ENCODE measurements at places on chromosomes 5 and 9.

DNA sequence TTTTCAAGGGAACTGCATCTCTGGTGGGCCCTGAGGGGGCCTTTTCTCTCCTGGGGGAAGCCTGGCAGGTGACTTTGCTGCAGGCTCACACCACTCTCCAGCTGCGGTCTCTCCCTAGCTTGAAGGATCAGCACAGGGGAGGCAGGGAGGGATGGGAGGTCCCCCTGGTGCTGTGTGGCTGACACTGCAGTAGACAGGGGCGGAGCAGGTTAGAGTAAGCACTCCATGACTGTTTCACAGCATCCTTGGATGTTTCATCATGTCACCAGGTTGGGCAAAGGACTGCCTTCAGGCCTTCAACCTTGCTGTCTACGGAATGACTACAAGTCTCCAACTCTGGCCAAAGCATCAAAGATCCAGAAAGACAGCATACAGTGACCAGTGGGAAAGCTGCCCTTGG is 470.7 kb downstream of the CDK5RAP2 start:
- DNase-seq = no peak

- DNase-seq = no peak
Measured at GRCh38 chr9:98173181-98173580, 19.3 kb downstream of the CORO2A start.

- DNase-seq = no peak
Measured at GRCh38 chr5:125798307-125798706, 624.9 kb upstream of the GRAMD2B start.

DNA sequence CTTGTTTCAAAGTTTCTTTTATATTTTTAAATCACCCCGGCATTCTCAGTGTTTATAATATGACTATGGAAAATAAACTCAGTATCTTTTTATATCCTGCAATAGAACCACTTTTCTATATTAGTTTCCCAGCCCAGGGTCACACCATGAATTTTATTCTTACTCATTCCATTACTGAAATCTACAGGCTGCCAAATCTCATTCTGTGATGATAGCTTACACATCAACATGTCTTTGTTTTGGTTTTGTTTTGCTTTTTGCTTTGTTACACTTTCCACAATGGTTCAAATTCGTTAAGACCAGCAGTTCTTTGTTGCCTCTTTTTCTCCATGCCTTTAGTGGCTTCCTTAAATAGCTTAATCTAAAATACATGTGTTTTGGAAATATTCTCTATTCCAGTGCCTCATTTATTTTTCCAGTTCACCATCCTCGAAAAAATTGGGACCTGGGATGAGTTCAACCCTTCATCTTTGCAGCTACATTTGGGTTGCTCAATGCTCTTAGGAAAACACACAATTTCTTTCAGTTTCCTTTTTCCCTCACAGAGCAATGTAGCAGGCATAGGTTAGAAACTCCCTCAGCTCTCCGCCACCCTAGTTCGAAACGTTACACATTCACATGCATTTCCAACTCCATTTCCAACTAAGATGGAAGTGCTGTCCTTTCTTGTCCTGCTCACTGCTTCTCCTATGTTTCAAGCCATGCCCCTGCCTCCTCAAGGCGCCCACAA is 1146.3 kb downstream of the MAT2B start:
- DNase-seq = no peak

GRCh38 chr5:124056991-124057723 is 545.2 kb downstream of the CSNK1G3 start:
- no peak for DNase-seq

DNA sequence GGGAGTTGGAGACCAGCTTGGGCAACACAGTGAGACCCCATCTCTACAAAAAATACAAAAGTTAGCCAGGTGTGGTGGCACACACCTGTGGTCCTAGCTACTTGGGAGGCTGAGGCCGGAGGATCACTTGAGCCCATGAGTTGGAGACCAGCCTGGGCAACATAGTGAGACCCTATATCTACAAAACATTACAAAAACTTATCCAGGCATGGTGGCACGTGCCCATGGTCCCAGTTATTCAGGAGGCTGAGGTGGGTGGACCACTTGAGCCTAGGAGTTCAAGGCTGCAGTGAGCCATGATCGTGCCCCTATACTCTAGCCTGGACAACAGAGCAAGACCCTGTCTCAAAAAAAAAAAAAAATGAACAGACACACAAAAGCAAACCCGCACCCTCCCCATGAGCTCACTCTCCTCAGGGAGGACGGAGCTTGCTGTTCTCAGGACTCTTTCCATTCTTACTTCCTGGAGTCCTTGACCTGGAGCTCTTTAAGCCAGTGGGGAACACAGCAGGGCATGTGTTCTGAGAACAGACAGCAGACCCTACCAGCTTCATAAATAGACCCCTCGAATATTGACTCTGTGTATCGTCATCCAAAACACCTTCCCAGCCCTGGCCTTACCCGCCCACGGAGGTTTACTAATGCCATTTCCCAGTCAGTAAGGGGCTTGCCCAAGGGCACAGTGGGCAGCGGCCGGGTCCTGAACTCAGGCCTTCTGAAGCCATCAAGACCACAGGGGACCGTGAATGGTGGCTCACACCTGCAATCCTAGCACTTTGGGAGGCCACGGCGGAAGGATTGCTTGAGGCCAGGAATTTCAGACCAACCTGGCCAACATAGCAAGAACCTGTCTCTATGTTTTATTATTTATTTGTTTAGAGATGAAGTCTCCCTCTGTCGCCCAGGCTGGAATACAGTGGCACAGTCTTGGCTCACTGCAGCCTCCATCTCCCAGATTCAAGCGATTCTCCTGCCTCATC is 11.1 kb downstream of the PTGES2 start:
- DNase-seq = no peak

GRCh38 chr9:9749591-9749990 is 863.2 kb downstream of the PTPRD start:
- no peak for DNase-seq

- no peak for DNase-seq
Measured at GRCh38 chr5:132001647-132002561, 9.6 kb downstream of the ACSL6 start.

- DNase-seq = no peak
Measured at GRCh38 chr5:159819591-159820411, 96.5 kb upstream of the ADRA1B start.

DNA sequence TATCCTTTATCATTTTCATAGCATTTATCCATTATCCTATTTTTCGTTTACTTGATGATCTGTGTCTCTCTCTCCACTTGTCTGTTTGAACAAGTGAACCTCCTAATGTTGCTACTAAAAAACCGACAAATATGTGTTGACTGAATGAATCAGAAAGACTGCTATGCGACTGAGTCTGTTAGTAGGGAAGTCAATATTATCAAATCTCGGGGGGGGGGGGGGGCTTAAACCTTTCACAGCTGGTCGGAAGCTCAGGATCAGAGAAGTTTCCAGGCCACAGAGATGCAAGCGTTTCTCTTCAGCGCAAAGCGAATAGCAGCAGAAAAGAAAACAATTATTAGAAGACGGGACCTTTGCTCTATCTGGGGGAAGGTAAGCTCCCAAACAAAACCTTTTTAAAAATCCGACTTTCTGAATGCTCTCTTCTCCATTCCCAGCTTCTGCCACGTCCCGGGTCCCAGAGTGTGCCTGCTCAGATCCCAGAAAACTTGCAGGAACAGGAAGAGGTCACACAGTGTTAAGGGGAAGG is 412 bp downstream of the RIOK2 start:
- no peak for DNase-seq

GRCh38 chr5:76403766-76404222 is 709 bp downstream of the IQGAP2 start:
- peak; percentile 69 for DNase-seq

DNA sequence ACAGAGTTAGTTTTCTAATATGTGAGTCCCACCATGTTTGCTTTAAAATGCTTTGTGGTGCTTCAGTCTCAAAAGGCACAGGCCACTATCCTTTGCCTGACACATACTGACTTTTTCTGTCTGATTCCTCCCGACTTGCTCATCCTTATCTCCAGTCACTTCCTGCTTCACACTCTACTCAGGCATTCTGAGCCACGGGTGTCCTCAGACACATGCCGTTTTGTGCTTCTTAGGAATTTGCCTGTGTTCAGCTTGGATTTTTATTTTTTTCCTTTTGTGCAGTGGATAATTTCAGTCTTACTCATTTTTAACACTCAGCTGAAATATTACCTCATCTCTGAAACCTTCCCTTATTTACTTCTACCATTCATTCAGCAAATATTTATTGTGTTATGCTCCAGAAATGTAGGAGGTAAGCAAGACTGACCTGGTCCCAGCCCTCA is 54.1 kb downstream of the MAN2A1 start:
- DNase-seq = no peak

GRCh38 chr5:136308212-136308795 is 57.0 kb downstream of the TRPC7 start:
- no peak for DNase-seq

- DNase-seq = peak; percentile 4
Measured at GRCh38 chr9:92097997-92098482, 17.2 kb downstream of the SPTLC1 start.

- DNase-seq = no peak
Measured at GRCh38 chr5:36904677-36905076, 28.1 kb downstream of the NIPBL start.
